NCI-H526 treated with DMSO at 0.1 percent for 48 hours (cell line): ENCODE measurements at places on chromosomes 11 and 22.

DNA sequence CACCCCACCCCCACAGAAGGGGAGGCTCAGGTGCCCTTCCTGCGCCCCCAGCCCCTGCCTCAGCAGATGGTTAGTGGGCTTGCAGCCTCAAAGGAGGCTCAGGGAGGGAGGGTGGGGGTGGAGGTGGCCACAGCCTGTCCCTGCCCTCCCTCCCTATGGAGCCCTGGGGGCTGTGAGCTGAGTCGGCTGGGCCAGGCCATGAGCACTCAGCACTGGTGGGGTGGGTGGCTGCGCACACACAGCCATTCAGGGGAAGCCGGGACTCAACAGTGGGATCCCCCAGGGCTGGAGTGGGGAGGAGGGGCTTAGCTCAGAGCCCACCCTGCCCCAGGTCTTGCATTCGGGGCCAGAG, 50.2 kb downstream of the FLRT1 start:
- DNase-seq: no peak

GRCh38 chr22:30882184-30882717, 86.3 kb downstream of the MORC2 start:
- DNase-seq: no peak

- DNase-seq: no peak
Measured at GRCh38 chr22:39703091-39703490, 132.5 kb downstream of the CACNA1I start.

DNA sequence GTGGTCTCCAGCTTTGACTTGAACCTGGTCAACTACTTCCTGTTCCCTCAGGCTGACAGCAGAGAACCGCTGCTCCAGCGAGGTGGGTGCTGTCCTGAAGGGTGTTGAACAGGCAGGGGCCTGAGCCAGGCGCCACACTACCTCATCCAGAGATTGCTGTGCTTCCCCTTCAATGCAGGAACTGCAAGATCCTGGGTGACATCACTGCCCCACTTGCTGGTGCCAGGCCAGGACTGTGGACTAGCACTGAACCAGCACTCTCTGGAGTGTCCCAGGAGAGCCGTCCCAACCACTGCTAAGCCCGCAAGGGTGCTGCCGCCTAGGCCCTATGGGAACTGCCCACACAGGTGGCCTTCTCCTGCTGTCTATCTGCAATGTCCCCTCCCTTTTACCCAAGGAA, 51.7 kb downstream of the GAB4 start:
- DNase-seq: no peak

DNA sequence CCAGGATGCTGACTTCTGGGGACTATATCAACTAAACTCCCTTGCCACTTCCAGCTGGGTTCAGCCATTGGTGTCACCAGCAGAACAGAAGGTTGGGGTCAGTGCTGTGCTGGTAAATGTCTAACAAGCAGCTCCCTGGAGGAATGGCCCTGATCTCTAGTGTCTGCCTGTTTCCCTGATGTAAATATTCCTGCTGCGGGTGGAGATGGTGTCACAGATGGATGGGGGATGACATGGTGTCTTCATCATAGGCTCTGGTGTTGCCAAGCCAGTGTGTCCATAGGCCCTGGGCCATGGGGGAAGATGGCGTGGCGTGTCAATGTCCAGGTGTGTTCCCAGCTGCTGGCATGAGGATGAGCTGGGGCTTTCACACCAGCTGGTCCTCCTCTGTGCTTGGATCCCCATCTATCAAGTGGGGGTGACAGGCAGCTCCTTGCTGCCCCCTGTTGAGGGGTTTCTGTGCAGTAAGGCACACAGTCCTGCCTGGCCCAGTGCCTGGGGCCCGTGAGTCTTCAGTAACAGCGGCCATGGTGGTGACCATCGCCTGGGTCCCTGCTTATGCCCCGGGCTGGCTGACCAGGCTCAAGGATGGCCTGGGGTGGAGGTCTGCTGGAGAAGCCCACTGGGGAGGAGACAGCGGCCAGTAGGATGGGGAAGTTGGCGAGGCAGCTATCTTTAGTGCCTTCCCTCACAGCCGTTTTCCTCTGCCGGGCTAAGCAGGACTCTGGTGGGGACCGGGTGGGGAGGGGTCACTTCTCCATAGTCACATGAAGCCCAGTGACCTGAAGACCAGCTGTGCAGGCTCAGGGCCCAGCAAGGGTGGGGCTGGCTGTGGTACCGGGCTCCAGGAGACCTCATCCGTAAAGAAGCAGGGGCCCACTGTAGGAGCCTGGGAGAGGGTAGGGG, 12.7 kb downstream of the RPL3 start:
- no peak for DNase-seq

DNA sequence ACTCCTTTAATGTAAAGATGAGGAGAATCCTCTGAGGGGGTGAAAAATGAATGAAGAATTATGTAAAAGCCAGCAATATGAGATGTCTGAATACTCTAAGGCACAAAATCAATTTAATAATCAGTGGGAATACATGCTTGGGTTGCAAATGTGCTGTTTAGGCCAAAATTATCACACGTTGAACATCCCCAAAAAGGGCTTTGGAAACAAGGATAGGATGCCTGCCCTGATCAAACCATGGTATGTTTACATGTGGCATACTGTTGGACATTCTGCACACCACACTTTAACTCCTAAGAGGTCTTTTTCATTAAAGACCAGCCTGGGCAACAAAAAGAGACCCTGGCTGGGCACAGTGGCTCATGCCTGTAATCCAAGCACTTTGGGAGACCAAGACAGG, 26.3 kb downstream of the F2 start:
- no peak for DNase-seq

DNA sequence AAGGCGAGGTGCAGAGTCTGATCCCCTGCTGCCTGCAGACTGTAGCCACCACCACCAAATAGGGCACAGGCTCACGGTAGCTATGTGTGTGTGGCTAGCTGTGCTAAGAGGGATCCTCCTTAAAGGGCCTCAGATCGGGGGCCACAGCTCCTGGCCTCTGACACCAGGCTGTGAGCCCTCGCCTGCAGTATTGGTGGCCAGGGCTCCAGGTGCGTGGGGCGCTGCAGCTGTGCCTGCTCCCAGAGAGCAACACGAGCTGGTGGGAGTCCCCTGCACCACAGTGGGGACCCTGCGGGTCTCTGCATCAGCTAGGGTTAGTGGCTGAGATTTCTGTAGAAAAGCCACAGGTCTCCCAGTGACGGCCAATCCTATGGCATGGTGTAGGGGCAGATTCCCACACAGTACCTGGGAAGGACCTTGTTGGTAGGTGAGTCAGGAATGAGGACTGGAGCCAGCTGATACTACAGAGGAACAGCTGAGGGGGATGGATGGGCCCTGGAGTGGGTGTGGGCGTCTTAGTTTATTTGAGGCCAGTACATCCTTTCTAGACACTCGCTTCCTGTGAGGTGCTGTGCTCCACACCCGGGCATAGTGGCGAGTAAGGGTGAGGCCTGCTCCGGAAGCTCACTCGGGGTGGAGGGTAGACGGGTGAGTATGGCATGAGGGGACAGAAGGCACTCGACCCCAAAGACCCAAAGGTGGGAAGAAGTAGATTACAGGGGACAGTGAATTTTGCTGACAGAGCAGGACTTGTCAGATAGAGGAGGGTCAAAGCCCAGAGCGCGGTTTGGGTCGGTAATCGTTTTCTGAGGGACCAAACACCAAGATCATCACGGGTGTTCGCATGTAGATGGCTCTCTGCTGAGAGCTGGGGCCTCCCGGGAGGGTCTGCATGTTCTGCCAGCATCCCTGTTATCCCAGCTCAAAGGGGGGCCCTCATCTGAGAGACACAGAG, 212.5 kb downstream of the TBC1D22A start:
- no peak for DNase-seq

GRCh38 chr11:100876815-100877520, 189.9 kb downstream of the ARHGAP42 start:
- no peak for DNase-seq

DNA sequence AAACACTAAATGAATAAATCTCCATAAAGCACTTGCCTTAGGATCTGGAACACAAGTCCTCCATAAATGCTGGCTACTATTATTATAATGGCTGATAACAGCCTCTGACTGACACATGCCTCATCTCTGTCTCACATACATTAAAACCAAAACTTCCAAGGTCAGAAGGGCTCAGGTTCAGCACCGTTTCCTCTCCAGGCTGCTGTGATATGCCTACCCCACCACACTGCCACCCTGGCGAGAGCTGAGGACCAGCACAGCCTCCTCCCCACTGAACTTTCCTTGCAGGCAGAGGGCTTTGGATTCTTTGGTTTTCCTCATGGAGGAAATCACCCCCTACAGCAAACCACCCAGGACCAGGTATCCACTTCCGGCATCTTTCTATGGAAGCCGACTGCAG, 112.8 kb downstream of the ABTB2 start:
- no peak for DNase-seq

DNA sequence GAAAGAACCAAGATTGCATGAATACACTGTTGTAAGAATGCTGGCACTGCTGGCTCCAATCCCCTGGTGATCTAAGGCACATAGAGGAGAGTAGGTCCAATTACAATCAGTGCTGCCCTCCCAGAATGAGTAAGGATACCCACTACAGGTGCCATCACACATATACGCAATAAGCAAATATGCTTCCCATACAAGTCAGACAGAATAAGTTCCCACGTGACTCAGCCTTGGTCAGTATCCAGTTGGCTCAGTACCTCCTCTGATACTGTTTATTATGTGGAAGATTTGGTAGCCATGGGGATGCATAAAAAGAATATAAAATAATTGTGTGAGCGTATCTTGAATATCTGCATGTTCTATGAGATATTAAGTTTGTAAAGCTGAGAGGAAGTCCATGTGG, 8.9 kb upstream of the OR2D3 start:
- DNase-seq: no peak

DNA sequence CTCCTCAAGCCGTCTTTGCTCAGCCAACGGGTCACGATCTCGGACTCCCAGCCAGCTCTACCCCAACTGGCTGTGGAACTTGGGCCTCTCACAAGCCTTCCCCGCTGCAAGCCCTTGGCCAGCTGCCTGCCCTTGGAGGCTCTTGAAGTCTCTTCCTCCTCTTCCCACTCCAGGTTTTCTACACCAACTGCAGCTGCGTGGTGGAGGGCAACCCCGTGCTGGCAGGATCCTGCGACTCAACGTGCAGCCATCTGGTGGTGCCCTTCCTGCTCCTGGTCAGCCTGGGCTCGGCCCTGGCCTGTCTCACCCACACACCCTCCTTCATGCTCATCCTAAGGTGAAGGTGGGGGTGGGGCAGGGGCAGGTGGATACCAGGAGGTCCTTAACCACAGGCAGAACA, 40.5 kb upstream of the TPBGL start:
- DNase-seq: no peak

- DNase-seq: no peak
Measured at GRCh38 chr11:16759857-16760508, 21.5 kb downstream of the C11orf58 start.

GRCh38 chr11:30471244-30471643, 114.9 kb downstream of the MPPED2 start:
- DNase-seq: no peak

GRCh38 chr11:112540261-112540660, 279.6 kb upstream of the PLET1 start:
- DNase-seq: no peak

GRCh38 chr11:81839016-81839415, 894.6 kb downstream of the FAM181B start:
- DNase-seq: no peak

DNA sequence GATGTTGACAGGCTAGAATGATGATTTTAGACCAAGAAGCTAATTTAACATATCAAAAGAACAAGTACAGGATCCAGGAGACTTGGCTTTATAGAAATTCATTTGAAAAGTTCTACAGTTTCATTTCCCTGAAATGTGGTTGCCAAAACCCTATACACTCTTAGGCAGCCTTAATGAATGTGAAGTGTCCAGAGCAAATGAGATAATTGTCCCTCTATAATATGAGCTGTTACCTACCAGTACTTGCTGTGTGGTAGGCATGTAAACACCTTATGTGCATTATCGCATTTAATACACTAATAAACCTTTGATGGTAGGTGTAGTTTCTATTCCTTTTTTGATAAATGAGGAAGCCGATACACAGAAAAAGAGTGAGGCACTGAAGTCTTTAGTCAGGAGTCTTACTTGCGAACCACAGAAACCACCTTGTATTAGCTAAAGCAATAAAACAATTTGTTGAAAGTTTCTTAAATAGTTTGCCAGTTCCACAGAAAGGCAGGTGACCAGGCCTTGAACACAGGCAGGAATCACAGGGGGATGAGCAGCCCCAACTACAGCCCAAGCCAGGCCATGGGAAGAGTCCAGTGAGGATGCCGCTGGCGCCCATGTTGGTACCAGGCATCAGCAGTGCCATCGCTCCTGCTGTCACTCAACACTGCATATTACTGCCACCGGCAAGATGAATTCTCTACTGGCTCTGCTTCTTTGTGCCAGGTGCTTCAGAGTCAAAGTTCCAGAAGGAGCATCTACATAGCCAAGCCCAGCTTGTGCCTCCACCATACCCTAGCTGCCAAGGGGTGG, 81.7 kb downstream of the SWAP70 start:
- DNase-seq: no peak

DNA sequence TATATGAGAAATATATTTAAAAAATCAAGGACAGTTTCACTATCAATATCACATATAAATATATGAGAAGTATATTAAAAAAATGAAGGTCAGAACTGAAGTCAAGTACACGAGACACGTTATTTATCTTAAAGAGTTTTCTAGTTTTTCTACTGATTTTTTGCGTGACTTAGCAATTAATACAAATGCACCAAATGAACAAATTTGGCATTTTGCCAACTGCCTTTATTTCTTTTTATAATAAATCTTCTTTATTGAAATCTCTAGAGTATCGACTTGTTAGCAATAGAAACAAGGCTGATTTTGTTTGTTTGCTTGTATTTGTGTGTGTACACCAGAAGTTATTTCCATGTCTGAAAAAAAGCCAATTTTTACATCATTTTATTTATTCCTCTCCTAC, 1684.7 kb upstream of the RAG2 start:
- no peak for DNase-seq

DNA sequence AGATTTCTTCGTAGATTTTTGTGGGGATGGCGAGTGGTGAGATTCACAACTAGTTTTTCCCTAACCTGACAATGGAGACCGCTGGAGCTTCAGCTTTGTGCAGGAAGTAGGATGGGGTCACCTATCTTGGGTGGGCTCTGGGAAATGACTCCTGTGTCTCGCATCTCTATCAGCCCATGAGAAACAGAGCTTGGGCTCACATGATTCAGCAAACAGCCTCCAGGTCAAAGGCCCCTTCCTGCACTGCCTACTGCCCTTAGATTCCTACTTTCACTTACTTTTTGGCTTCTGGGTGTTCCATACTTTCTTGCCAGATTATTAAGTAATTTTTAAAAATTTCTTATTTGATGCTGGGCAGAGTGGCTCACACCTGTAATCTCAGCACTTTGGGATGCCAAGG, 26.3 kb downstream of the C11orf96 start:
- no peak for DNase-seq
